A549 treated with RU486 at 1 μM for 4 hours (cell line): ENCODE measurements at places on chromosomes 11 and 22. TPM values are rescaled to one million over a fixed set of nuclear protein-coding genes. Genes with fewer than 3 reads are reported as not detected.

Gene RIMBP3C
- 0.05 to 0.29 TPM (median 0.24 TPM) in 4 of 5 replicates, not detected in the other for total RNA-seq

Gene TENM4
- total RNA-seq = 0.01 to 0.19 TPM (median 0.14 TPM) in 3 of 5 replicates, not detected in the others

Gene CNTF
- total RNA-seq = 1.1 to 1.7 TPM (median 1.4 TPM) in 5 replicates

Gene OR52E6
- total RNA-seq = not detected in 5 replicates

Gene INSC
- total RNA-seq = not detected in 5 replicates

Gene ATM
- total RNA-seq = 5.1 to 12.1 TPM (median 8.2 TPM) in 5 replicates

Gene SCUBE1
- 0.05 to 0.31 TPM (median 0.12 TPM) in 5 replicates for total RNA-seq

Gene VPREB1
- total RNA-seq = not detected in 5 replicates

Gene APOL5
- total RNA-seq = not detected in 5 replicates

Gene CHORDC1
- total RNA-seq = 68.2 to 107 TPM (median 102 TPM) in 5 replicates

Gene CCND1
- total RNA-seq = 169 to 243 TPM (median 189 TPM) in 5 replicates

Gene CASP5
- total RNA-seq = not detected in 5 replicates

Gene OR51I1
- not detected in 5 replicates for total RNA-seq

Gene CST6
- not detected in 5 replicates for total RNA-seq

Gene NLRP14
- not detected in 5 replicates for total RNA-seq

Gene CDKN1C
- 0.39 to 0.85 TPM (median 0.73 TPM) in 5 replicates for total RNA-seq

Gene DDX25
- total RNA-seq = 0.10 TPM in 1 of 5 replicates, not detected in the others
